ENCODE measurements at places on chromosomes 1 and 21.

- peak; percentile 22 for DNase-seq
Observed at GRCh38 chr1:117128323-117129079, 7.0 kb upstream of the TRIM45 start.

GRCh38 chr21:44892536-44893277, 19.2 kb upstream of the PTTG1IP start:
- DNase-seq, result peak; percentile 70

- no peak for DNase-seq
Observed at GRCh38 chr1:187920976-187921375, 1092.2 kb downstream of the PLA2G4A start.

DNA sequence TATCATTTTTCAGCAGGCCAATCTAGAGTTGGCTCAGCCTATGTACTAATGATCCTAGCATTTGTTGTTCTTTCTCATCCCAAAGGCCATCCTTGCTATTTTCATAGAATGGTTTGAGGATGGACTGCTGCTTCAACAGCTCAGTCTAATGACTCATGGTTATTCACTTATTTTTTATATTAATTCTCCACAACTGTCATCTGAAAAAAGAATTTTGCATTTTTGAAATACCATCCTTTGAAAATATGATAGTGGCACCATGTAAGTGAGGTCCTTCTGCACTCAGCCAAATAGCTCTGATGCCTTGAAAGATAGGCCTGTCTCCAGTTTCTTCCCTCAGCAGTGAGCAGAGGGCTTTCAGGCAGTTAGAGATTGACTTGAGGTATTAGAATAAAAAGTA, 377.5 kb downstream of the LMO4 start:
- DNase-seq, result no peak

- no peak for DNase-seq
Observed at GRCh38 chr1:221230605-221231004, 351.4 kb downstream of the HLX start.

DNA sequence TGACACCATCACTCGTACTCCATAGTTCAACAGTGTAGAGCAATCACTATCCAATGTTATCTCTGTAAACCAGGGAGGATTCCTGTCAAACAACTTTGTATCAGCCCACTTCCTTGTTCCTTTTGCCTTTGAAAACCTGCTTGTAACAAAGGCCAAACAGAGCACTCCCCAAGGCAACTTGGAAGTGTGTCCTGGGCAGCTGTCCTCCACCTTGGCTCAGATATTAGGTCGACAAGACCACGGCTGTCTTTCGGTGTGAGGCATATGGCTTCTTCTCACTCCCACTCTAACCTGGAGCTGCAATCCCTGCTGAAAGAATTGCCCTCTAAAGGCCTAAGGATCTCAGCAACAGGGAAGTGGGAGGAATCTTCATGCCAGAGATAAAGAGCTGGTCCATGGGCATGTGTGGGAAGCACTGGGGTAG, 66.7 kb downstream of the ITPKB start:
- DNase-seq, result no peak

GRCh38 chr1:103218821-103219220, 110.5 kb upstream of the COL11A1 start:
- no peak for DNase-seq

- no peak for DNase-seq
Observed at GRCh38 chr1:159827102-159827490, 423 bp downstream of the SLAMF8 start.

GRCh38 chr1:155202731-155203515, 4.8 kb downstream of the THBS3 start:
- no peak for DNase-seq

DNA sequence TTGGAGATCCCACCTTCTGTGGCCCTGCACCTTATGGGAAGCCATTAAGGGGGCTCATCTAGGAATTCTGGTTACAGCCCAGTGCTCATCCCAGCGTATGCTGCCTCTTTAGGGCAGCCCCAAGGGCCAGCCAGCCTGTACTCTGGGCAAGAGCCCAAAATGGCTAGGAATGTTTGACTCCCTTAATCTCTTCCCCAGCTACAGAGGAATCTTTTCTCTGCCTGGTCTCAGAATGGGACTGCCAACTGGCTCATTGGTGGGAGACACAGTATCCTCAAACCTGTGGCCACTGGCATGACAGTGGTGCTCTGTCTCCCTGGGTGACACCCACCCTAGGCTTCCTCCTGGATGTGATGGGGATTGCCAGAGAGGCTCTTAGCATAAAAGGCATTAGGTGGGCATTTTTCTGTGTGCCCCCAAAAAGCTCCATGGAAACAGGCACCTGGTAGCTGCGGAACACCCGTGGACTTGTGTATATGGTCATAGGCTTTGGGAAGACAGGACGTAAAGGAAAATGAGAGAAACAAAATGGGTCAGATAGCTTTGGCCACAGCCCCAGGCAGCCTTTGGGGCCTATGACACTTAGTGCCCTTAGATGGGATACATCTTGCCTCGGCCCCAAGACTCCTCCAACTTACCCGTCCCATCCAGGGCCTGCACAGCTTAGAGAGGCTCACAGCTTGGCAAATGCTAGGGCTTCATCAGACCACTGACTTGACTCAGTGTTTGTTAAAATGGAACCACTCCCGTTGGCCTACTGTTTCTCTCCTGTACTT, 6.9 kb downstream of the TMEM81 start:
- no peak for DNase-seq

DNA sequence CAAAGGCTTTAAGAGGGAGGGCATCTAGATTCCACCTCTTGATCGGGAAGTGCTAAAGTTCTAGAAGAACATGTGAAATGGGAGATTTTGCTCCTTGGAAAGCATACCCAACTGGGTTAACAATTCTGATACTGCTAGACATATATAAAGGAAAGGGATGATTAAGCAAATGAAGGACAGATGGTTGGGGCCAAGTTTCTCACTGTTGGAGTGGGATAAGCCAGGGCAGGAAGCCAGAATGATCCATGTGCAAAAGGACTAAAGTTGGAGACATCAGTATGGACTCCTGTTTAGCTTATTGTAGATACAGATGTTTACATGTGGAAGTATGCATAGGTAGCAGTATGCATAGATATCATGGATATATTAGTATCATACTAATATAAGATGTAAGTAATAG, 16.8 kb downstream of the PLA2G5 start:
- no peak for DNase-seq

- DNase-seq, result no peak
Observed at GRCh38 chr1:247408100-247408499, 7.9 kb upstream of the NLRP3 start.

- no peak for DNase-seq
Observed at GRCh38 chr1:51717842-51718241, 101.0 kb downstream of the OSBPL9 start.

DNA sequence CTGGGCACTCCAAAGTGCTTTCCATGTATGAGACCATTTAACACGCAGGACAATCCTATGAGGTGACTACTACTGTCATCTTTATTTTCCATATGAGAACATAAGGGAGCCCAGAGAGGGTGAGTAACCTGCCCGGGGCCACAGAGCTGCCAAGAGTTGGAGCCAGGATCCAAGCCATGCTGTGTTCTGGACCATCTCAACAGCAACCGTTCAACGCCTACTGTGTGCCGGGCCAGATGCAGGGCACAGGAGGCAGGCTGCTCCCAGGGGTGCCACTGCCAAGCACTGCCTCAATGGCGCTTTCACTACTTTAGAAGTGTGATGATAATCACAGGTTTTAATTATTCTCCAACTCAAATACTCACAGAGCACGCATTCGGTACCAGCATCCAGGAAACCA, 3.8 kb downstream of the ALDH4A1 start:
- no peak for DNase-seq

- no peak for DNase-seq
Observed at GRCh38 chr1:33971018-33971710, 107.3 kb downstream of the HMGB4 start.

- DNase-seq, result no peak
Observed at GRCh38 chr1:19504796-19505692, 19.7 kb upstream of the CAPZB start.

DNA sequence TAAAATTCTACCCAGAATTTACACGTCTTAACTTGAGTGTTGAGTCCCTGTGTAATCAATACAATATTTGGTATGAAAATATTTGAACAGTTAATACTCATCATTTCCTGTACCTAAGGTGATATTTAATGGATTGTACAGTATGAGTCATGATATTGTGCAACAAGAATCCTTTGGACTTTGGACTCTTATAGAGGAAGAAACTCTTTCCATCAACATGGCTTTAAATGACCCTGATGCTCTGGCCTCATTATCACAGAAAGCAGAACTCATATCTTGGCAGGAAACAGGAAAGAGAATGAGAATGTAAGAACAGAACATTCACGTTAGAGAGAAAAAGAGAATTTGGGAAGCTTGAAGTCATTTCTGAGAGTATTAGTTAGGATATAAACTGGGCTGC, 168.8 kb upstream of the B3GALT2 start:
- no peak for DNase-seq

DNA sequence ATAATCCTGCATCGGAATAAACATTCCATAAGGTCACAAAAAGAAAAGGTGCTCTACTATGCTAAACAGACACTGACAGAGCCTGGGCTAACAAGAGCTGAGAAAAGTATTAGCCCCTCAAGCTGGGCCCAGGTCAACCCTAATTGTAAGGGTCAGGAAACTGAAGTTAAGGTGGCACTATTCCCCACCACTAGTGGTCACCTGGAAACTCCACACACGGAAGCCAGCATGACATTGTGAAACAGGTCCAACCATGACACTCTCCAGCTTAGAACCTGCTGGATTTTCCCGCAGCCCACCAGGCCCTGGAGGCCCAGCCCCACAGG, 1.2 kb downstream of the PTTG1IP start:
- DNase-seq, result no peak

GRCh38 chr1:111591937-111592336, 27.7 kb upstream of the RAP1A start:
- no peak for DNase-seq

GRCh38 chr1:30518186-30518585, 205.2 kb downstream of the MATN1 start:
- DNase-seq, result no peak

GRCh38 chr1:98201666-98202081, 280.8 kb upstream of the DPYD start:
- DNase-seq, result no peak

DNA sequence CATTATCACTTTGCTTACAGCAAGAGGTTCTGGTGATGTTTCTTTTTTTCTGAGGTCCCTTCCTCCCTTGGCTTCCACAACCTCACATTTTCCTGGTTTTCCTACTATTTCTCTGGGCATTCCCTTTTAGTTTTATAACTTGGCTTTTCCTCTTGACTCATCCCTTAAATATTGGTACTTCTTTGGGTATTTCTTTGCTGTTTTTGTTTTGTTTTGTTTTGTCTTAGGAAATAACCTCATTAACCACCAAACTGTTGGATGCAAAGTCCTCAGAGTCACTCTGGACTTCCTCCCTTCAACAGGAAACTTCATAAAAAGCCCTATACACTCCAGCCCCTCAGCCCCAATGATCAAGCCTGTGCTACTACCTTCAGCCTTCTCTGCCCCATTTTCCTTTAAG, 211.1 kb downstream of the DUSP10 start:
- no peak for DNase-seq

- DNase-seq, result no peak
Observed at GRCh38 chr1:81228926-81229325, 571.8 kb upstream of the ADGRL2 start.

DNA sequence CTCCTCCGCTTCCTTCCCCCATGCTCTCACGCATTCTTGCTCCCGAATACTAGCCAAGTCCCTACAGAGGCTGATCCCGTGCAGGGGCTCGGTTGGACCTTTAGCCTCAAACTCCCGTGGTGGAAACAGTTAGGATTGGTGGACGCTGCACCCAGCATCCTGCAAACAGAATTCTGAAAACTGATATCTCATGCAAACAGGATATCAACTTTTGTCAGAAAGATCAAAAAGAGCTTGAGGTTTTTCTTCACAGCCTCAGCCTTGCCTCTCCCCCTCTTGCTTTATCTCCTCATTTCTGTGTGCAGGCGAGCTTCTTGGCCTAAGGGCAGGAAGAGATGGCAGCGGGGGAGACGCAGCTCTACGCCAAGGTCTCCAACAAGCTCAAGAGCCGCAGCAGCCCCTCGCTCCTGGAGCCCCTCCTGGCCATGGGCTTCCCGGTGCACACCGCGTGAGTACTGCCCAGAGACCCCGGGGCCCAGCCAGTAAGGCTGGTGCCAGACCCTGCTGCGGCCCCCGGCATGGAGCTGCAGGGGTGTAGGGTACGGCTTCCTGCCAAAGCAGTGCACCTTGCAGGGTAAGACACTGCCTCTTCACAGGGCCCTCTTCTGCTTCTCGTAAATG, at the start of gene UBASH3A:
Gene UBASH3A (plus strand): TSS at position 292 of the 621 bp plus-strand sequence. CDS start 44 bp downstream, at position 336.
- DNase-seq, result peak; percentile 80

DNA sequence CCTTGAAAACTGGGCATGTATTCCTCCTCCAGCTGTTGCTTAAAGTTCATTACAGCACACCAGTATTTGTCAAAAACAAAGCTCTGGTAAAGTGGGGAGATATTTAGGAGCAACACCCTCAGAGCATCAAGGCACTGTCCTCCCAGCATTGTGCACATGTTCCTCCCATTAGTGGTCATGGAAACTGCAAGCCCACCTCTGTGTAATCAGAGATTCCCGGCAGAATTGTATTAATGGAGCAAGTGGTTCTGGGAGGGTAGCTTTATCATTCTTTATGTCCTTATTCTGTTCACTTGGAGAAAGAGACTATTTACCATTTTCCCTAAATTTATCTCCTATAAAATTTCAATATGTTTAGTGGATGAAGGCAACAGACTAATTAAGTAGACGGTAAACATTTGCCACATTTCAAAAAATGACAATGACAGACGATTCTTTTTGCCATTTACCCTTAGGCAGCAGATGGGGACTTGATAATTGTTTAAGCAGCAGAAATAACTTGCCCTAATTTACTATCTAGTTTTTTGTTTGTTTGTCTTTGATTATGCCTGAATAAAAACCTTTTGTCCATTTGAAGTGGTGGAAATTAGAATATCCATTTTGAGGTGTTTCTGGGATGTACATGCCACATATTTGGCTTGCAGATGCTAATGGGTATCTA, 289.6 kb upstream of the ST6GALNAC5 start:
- DNase-seq, result no peak
